ENCODE measurements at places on chromosomes 7 and 10. TPM values are rescaled to one million over a fixed set of nuclear protein-coding genes. Genes with fewer than 3 reads are reported as not detected.

DNA sequence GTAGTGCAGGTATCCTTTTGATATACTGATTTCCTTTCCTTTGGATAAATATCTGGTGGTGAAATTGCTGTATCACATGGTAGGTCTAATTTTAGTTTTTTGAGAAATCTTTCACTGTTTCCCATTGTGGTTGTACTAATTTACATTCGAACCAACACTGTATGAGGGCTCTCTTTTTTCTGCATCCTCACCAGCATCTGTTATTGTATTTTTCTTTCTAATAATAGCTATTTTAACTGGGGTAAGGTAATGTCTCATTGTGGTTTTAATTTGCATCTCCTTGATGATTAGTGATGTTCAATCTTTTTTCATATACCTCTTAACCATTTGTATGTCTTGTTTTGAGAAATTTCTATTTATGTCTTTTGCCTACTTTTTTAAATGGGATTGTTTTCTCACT is 335.4 kb upstream of the MTPN start:
- no peak for DNase-seq

GRCh38 chr7:29442146-29442545 is 121.5 kb upstream of the PRR15 start:
- no peak for DNase-seq

DNA sequence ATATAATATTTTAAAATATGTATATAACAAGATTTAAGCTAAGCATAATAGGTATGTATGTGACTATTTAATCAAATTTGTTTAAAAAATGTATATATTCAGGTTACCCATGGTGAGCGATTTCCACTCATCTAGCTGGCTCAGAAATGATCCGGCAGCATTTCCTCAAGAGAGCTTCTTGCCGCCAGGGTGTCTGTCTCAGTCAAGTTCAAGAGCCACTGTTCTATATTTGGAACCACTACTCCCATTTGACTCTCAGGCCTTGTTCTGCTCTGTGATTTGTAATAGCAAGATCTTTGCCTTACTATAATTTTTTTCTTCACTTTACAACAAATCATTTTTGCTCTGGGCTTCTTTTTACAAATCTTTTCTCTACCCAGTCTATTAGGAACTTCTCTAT is 48.7 kb upstream of the CNTNAP2 start:
- no peak for DNase-seq

DNA sequence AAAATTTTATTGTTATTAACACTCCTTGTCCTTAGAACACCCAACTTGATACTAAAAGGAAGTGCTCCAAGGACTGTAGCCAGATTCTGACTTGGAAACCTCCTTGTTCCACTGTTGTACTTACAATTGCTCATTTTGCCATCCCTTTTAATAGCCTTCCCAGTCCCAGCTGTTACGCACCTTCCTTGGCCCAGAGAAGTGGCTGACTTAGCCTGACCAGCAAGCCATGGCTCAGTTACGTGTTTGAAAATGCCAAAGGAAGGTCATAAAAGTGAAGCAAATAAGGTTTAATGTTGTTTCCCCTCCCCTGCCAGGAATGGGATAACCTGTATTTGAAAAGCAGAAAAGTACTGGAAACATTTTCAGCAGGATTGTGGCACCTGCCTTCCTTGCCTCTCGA is 3.7 kb upstream of the ANKRD1 start:
- DNase-seq, result no peak

DNA sequence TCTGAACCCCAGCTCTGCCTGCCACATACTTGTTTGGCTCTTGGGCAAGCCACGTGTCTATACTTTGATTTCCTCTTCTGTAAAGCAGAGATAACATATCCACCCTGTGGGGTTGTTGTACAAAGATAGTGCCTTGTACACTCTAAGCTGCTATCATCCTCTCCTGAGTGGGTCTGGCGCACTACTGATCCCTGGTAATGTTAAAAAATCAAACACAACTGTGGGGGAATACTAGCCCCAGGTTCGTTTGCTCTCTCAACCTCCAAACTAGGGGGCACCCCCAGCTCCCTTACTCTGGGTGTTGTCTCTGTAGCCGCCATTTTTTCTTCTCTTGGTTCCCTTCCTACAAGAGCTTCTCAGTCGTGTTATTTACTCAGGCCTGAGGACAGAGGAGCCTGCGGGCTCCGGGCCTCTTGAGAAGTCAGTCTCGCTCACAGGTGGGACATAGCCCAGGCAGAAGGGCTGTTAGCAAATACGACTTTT is 1.0 kb downstream of the POLM start:
- DNase-seq, result no peak

- no peak for DNase-seq
Measured at GRCh38 chr7:7584653-7585052, 18.0 kb downstream of the MIOS start.

DNA sequence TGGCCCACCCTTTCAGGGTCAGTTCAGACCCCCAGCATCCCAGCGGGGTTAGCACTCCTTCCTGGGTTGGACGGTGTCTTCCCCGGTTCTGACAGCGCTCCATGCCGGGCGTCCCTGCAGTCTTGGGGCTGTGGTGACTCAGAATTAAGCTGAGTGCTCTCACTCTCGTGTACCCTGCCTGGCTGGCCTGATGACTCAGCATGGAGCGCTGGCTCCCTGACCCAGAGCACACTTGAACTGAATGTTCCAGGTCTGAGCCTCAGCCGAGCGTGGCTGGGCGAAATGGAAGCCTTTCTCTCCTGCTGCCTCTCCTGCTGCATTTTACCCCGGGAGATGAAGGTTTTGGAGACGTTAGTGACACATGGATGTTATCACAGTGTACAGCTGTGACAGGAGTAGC is 7.1 kb downstream of the BAG3 start:
- DNase-seq, result no peak

- DNase-seq, result no peak
Measured at GRCh38 chr7:130379921-130380860, at the start of gene CPA1. CPA1 (plus strand) TSS chr7:130380494; CDS start chr7:130380521, 27 bp downstream.

The ZCCHC24 gene
- total RNA-seq, result 29.1 TPM

The NRAP gene
- total RNA-seq, result 0.05 TPM

The TLL2 gene
- total RNA-seq, result 0.85 TPM

All from type B pancreatic cell (in vitro differentiated cells).